ENCODE measurements at places on chromosomes 6 and 20.
A peak's percentile ranks its signal among the peaks of the same experiment; 100 is the strongest.

DNA sequence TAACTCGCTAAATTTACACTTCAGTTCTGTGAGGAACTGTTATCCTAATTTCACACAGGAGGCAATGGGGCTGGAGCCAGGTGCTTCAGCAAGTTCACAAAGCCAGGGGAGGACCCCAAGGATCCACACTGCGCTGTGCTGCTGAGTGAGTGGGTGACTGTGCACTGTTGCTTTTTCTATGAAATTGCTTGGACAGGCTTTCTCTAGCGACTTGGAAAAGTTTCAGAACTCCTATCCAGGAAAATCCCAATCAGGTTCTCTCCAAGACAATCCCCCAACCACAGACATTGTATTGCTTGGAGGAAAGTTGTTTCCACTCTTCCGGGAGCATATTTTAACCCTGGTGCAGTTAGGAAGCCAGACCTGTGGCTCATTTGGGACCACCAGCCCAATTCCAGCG, 175.9 kb upstream of the CST7 start:
- DNase-seq = peak; percentile 63

- no peak for DNase-seq
Measured at GRCh38 chr6:10746915-10747250, 722 bp upstream of the TMEM14B start.

- no peak for DNase-seq
Measured at GRCh38 chr20:32664678-32665159, 9.0 kb downstream of the C20orf203 start.

GRCh38 chr6:142844065-142844755, 100.8 kb downstream of the HIVEP2 start:
- DNase-seq = peak; percentile 83

GRCh38 chr6:1197309-1197708, 114.6 kb upstream of the FOXQ1 start:
- no peak for DNase-seq

- no peak for DNase-seq
Measured at GRCh38 chr6:22801831-22802230, 232.5 kb downstream of the HDGFL1 start.

DNA sequence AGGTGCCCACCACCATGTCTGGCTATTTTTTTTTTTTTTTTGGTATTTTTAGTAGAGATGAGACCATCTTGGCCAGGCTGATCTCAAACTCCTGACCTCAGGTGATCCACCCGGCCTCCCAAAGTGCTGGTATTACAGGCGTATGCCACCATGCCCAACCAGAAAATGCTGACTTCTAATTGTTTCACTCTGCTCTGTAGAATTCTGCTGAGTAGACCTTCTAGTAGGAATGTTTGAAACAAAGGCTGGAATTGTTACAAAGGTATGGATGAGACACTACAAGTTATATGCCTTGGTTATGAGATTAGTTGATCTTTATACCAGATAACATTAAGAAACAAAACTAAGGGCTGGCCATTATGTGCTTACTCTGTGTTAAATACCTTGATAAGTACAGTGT, 44.8 kb downstream of the MEP1A start:
- DNase-seq = no peak

DNA sequence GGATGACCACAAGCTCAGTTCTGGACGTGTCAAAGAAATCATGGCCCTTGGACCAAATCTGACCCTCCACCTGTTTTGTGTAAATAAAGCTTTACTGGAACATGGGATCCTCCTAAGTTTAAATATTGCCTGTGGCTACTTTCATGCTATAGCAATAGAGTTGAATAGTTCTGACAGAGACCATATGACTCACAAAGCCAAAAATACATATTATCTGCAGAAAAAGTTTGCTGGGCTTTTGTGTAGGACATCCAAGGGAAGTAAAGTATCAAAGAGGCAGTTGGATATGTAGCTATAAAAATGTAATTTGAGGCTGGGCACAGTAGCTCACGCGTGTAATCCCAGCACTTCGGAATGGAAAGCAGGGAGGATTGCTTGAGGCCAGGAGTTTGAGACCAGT, 78.9 kb downstream of the TOX2 start:
- peak; percentile 35 for DNase-seq

GRCh38 chr6:168427184-168427583, 13.8 kb upstream of the SMOC2 start:
- DNase-seq = no peak

- DNase-seq = no peak
Measured at GRCh38 chr6:159979136-159979874, 10.4 kb downstream of the IGF2R start.

DNA sequence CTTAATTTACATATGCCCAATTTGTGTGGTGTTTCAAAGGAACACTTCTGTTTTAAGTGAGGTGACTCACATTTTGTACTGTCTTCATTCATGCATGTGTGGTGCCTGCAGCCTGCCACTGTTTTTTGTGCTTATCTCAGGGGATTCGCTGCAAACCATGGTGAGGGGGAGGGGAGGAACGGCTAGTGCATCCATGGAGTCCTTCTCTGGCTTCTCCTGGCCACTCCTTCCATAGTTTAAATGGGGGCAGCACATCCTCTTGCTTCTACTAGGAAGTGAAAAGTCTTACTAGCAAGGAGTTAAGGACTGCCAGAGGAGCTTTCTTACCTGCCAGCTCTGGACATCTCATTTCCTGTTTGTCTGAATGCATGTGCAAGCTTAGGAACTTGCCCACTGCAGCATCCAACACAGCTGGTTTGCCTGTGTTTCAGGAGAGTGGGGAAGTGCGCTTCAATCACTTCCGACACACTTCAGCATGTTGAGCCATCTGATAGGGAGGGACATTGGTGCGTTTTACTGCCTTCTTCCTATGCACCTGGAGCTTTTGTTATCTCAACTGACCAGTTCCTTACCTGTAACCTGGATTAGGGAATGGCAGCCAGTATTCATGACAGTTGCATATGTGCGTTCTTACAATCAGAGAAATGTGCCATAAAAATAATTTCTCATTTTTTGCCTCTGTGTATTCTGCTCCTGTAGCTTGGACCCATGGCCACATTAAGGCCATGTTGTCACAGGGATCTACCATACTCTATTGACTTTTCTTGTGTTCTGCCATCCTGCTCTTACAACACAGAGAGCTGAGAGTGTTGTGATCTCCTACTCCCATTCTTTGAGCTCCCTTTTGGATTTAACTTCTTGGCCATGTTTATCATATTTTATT, 211.3 kb downstream of the ARID1B start:
- DNase-seq = peak; percentile 25

- no peak for DNase-seq
Measured at GRCh38 chr20:4665591-4665990, 56.1 kb upstream of the PRND start.

DNA sequence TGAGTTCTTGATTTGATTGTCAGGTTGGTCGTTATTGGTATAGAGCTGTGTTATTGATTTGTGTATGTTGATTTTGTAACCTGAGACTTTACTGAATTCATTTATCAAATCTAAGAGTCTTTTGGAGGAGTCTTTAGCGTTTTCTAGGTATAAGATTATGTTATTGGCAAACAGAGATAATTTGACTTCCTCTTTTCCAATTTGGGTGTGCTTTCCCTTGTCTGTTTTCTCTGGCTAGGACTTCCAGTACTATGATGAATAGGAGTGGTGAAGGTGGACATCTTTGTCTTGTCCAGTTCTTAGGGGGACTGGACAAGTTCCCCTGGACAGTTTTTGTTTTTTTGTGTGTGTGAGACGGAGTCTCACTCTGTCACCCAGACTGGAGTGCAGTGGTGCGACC, 17.4 kb downstream of the HLA-DOA start:
- DNase-seq = no peak

DNA sequence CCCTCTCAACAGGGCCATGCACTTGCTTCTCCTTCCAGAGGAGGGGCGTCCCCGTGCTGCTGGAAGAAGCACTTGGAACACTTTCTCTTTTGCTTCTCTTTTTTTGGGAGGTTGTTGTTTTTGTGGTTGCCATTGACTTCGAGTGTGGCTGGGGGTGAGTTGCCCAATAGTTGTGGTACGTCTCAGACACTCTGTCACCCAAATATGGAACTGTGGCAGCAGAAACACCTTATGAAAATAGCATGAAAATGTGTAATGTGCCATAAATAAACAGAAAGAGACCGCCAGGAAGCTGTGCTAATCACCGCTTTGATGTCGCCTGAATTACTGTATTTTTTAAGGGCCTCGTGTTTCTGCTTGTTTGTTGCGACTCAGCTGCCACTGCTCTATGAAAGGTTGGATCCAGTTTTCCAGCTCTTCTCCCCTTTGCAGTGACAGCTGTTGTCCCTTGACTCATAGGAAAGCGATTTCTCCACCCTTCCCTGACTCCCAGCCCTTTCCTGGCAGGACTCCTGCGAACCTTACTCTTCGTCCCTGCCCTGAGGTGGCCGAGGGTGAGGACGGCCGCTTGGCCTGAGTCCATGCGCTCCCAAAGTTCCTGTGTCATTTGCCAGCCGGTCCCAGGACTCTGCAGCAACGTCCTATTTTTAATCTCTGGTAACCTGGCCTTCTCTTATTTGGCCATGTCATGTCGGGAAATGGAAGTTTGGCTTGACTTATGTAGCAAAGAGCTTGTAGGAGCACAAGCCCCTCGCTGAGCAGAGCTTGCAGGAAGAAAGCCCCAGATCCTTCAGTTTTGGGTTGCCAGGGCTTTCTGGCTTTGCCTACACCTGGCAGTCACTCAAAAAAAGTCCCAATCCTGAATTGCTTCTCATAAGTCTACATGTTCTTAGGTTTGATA, 694.6 kb downstream of the QKI start:
- DNase-seq = peak; percentile 37

DNA sequence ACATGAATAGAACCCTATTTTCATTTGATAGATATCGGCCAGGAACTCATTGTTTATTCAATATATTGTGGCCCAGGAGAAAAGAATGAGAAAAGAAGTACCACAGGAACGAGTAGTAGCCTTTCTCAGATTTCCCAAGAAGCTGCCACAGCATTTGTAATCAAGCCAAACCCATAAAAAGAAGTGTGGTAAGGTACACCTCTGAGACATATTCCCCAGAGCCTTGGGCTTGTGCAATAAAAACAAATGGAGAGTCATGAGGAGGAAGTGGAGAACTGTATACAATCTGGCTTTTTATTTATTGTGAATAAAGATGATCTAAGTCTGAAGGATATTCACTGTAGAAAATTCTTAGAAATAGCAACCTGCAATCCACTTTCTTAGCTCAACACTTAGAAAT, 36.7 kb downstream of the KIF6 start:
- DNase-seq = peak; percentile 94

GRCh38 chr20:37686762-37687477, 6.9 kb upstream of the CTNNBL1 start:
- peak; percentile 20 for DNase-seq

DNA sequence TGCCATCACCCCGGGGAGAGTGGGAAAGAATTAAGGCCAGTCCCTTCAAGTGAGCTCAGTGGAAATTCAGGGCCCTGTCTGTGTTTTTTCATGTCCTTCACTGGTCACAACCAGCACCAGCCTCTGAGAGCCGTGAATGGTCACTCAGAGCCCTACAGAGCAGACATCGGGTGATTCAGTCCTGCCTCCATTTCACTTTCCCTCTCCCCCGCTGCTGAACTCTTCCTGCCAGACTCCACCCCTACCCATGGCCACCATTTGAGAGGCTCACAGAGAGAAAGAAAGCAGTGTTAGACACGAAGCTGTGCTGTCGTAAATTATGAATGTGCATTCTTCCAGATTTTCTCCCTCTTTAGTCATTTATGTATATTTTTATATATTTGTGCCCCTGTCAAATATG, 5.4 kb downstream of the R3HDML start:
- peak; percentile 1 for DNase-seq

DNA sequence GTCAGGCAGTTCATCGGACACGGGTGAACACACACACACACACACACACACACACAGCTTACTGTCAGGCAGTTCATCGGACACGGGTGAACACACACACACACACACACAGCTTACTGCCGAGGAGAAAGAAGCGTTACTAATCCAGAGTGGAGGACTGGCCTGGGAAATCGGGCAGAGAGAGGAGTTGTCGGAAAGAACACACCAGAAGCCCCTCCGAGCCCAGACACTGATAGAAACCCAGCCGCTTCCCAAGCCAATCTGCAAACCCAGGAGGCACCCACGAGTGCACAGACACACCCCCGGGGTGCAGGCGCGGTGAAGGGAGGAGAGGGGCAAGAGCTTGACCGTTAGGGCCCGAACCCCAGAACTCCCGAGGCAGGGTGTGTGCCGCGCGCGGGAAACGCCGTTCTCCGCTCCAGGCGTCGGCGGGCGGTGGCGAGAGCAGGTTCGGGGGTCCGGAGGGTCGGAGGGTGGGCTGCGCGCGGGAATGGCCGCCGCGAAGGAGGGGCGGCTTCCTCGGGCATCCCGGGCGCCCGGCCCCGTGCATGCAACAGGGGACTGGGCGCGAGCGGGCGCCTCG, 636 bp downstream of the ELOVL2 start:
- no peak for DNase-seq

GRCh38 chr6:131954059-131954774, 3.0 kb upstream of the CCN2 start:
- peak; percentile 68 for DNase-seq

- DNase-seq = no peak
Measured at GRCh38 chr6:5624256-5624655, 362.9 kb downstream of the FARS2 start.

- no peak for DNase-seq
Measured at GRCh38 chr6:148616841-148617240, 130.0 kb upstream of the UST start.

GRCh38 chr20:5465604-5465927, 148.8 kb upstream of the PROKR2 start:
- DNase-seq = no peak

DNA sequence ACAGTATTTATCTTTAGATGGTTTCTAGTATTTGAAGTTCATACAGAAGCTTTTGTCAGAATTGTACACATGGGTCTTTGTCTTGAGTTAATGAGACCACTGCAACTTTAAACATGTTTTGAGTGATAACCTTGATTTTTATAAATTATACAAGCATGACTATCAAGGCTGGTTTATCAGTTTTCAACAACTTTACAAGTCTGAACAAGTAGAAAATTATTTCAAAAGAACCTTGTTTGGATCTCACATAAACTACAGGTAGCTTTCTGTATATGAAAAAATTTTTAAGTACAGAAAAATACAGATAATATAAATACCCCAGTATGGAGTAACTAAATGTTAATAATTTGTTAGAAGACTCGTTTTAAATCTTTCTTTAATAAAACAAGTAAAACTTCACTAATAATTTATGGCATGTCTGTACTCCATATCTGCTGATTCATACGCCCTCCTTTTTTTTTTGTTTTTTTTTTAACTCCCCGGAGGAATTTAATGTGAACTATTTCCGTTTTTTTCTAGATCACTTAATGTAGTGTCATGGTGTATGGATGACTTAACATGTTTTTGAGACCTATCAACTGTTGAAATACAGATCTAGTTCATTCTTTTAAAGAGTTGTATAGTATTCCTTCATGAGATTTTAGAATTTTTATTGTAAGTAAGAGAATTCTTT, 18.3 kb downstream of the VAPB start:
- DNase-seq = peak; percentile 18

DNA sequence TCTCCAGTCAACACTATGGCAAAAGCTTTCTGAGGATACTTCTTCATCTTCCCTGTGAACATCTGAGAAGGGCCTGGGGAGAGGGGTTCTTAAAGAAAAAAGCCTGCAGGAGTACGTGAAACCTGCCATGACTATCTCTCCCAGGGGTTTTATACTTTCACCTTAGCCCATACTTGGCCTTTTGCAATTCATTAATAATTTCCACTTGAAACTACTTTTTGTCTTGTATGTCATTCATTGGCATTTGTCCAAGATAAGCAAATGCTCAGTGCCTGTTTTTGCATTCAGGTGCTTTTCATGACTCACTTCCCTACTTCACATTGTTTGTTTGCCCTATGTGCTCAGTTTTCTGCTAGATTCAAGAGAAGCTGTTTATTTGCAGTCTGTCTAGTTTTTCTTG, 580.3 kb upstream of the GJE1 start:
- DNase-seq = peak; percentile 41
